ENCODE measurements at places on chromosomes 6 and 20.

DNA sequence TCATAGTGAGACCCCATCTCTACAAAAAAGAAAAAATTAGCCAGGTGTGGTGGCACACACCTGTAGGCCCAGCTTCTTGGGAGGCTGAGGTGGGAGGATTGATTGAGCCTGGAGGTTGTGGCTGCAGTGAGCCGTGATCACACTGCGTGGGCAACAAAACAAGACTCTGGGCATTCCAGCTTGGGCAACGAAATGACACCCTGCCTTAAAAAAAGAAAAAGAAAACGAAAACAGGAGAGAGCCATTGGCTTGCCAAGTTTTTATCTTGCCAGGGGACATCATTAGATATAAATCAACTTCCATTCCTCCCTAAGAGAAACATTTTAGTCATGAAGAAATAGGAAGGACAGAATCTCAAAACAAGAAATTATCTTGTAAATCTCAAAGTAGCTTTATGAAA is 109.5 kb downstream of the MAP3K7 start:
- DNase-seq = no peak

- DNase-seq = no peak
These were observed 14.1 kb downstream of the HUS1B start for GRCh38 chr6:642805-643204.

DNA sequence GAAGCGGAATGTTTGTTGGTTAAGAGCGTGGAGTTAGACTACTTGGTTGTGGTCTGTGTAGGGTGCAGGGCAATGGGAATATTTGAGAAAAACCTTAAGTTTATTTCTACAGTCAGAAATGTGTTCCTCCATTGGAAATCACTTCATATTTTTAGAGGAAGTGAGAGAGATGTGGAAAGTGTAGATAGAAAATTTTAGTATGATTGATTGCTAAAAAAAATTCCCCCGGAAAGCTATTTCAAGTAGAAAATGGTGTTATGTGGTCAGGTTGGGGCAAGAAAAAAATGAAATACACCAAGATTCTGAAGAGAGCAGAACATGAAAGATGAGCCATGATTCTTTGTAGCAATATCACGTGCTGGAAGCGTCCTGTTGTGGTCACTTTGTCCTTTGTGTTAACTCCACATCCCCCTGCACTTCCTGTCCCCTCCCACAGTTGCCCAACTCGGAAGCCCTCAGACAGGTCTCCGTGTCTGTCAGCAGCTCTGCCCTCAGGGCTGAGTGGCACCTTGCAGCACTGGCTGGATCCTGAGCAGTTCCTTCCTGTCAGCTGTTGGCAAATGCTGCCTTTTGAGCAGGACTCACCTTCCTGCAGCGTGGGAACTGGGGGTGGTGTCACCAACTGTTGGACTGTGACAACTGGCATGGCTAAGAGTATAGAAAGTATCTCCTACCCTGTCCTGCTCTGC is 137.5 kb upstream of the SLC24A3 start:
- no peak for DNase-seq

DNA sequence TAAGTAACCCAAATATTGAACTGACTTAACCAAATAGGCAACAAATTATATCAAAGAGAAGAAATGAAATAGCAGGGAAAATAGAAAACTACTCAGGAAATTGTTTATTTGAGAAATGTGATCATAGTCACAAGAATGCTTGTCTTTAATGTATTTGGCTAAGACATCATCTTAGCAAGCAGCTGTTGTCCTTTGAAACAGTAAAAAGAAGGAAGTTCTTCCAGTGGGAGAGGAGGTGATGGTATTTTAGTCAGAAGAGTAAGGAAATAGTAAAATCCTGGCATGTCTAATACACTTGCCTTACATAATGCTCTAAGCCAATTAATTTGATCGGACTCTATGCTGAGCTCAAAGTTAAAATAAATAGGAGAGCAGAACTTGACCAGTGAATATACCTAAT is 126.5 kb downstream of the EPM2A start:
- no peak for DNase-seq
